ENCODE measurements at places on chromosomes 5 and 9. TPM values are rescaled to one million over a fixed set of nuclear protein-coding genes. Genes with fewer than 3 reads are reported as not detected.

The SOHLH1 gene
- not detected for total RNA-seq

The IL7R gene
- 0.92 TPM for total RNA-seq

The TMC1 gene
- total RNA-seq = 0.27 TPM

The SPATA31E1 gene
- total RNA-seq = not detected

The TAF11L10 gene
- not detected for total RNA-seq

The JAKMIP2 gene
- total RNA-seq = 0.11 TPM

The PCDHGA11 gene
- total RNA-seq = 9.6 TPM

The SMIM23 gene
- not detected for total RNA-seq

GRCh38 chr5:31059889-31060288 is 133.6 kb upstream of the CDH6 start:
- DNase-seq = no peak

DNA sequence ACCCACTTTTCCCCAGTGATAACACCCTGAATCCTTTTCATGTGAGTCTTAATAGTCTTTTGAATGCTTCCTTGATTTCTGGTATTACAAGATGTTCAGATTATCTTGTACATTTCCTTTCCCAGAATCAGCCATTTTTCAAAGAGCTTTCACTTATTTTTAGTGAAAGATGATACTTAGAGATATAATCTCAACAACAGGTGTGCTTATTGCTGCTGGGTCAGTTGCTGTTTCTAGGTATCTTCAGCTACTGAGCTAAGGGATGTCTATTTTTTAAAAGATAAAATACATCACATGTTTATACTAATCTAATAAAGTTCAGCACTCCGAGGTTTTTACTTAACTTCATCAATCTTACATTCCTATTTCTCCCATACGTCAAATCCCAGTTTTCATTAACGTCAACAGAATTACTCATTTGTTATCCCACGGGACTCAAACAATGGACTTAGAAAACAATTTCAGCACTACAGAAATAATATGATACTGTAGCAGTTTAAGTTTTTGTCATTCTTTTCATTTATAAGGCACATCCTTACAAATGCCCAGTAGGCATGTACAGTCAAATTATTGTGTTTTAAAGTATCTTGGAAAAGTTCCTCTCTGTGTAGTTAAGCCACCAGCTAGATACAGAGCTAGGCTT is 9.0 kb downstream of the PCDHAC1 start:
- DNase-seq = no peak

DNA sequence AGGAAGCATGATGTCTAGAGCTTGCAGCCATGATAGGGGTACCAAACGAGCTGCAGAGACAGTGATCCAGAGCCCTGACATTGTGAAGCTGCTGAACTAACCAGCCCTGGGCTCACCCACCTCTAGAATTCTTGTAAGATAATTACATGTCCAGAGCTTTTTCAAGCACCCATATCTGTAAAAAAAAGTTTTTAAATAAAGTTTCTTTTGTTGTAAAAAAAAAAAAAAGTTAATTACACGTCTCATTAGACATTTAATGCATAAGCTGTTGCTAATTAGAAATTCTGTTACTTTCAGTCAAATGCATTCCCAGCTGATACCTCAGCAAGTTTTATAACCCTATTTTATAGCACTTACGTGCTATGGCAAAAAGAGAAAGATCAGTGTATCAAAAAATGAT is 65.6 kb downstream of the C9orf85 start:
- no peak for DNase-seq

DNA sequence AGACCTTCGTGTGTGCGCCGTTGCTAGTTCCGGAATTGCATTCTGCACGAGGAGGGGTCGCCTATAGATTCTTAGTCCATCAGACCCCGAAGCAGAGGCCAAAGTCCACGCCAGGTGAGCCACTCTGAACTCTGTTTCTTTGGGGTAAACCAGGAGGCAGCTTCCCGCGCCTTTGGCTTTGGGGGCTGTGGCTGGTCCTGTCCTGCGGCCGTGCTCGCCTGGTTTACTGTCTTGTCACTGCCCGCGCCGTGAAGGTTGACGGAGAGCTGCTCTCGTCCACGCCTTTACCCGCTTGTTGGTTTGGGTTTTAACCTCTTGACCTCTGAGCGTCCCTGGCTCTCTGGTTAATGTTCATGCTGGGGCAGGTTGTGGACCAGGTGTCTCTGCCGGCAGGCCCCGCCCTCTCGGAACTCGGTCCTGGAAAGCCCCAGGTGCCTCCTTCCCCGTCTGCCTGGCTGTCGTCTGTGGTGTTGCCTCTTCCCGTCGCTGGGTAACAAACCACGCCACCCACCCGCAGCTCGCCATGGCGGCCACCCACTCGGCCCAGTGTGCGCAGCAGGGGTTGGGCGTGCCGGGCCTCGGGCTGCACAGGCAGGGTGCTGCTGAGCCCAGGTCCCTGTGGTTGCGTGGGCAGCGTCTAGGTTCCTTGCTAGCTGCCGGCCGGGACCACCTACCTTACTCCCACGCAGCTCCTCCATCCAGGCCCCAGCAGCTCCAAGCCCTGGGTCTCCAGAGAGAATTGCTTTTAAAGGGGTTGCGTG is 44.6 kb upstream of the CACNA1B start:
- no peak for DNase-seq

- no peak for DNase-seq
Observed at GRCh38 chr9:93130861-93131481, 3.1 kb downstream of the NINJ1 start.

GRCh38 chr9:8694983-8695588 is 895.5 kb upstream of the DMAC1 start:
- DNase-seq = no peak

DNA sequence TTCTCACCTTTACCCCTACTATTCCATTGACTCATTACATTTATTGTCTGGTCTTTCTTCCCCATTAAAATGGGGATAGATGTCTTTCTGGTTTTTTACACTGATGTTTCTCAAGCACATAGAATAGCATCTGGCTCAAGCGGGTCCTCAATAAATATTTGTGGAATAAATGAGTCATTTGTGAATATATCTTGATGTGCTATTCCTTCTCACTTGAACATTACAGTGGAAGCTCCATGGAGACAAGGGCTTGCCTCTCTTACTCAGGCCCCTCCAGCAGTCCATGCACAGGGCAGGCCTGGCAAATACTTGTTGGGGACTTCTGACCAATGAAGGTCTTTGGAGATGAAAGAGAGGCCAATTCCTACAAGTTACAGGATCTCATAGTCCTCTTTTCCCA is 151.7 kb upstream of the TAS2R1 start:
- DNase-seq = no peak

- no peak for DNase-seq
Observed at GRCh38 chr9:86241216-86241615, 18.2 kb downstream of the C9orf153 start.

- no peak for DNase-seq
Observed at GRCh38 chr5:176610435-176610773, 448 bp upstream of the GPRIN1 start.

GRCh38 chr5:149035372-149035790 is 27.5 kb downstream of the SH3TC2 start:
- peak; percentile 89 for DNase-seq

- DNase-seq = no peak
Observed at GRCh38 chr5:43482490-43483297, 971 bp downstream of the TMEM267 start.

DNA sequence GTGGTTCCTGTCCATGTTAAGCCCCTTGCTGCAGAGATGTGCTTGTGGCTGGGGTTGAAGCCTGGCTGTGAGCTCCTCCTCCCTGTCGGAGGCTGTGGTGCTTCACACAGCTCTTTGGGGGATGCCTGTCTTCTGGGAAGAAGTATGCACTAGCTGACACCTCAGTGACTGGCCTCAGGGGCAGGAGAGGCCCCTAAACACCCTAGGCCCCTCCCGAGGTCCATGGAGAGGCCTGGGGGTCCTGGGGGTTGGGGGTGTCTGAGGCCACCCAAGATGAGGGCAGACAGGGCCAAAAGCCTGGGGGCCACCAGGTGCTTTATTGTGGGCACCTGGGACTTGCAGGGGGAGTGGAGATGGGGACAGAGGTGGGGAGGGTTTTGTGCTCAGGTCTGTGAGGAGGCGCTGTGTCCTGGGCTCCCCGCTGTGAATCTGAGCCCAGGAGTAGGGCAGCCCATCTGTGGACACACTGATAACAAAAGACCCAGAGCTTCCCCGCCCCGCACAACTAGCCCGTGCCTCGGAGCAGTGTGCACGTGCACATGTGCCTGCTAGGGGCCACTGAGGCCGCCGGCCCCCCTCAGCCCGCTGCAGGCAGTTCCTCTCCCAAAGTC is 92.0 kb downstream of the PHF2 start:
- peak; percentile 44 for DNase-seq

DNA sequence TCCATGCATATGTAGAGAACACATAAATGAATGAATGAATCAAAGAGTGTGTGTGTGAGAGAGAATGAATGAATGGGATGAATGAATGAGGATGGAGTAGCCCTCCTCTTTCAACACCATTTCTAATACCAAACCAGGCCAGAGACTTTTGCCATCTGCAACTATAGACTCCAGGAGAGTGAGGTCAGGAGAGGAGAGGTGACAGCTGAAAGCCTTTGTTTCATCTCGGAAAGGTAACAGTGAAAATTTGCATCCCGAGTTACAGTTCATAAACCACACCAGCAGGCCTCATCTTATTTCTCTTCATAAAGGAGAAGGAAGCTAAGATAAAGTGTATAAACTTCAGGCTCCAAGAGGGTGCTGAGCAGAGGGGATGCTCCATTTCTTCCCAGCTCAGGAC is 255.3 kb upstream of the KLF4 start:
- DNase-seq = no peak

DNA sequence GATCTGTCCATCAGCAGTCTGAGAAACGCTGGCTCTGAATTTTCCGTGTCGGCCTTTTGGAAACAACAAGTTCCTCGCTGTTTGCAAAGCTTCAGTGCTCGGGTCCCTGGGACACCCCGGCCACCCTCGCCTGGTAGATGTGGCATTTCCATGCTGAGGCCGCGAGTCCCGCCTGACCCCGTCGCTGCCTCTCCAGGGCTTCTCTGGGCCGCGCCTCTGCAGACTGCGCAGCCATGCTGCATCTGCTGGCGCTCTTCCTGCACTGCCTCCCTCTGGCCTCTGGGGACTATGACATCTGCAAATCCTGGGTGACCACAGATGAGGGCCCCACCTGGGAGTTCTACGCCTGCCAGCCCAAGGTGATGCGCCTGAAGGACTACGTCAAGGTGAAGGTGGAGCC is 4.7 kb downstream of the NTNG2 start:
- no peak for DNase-seq

DNA sequence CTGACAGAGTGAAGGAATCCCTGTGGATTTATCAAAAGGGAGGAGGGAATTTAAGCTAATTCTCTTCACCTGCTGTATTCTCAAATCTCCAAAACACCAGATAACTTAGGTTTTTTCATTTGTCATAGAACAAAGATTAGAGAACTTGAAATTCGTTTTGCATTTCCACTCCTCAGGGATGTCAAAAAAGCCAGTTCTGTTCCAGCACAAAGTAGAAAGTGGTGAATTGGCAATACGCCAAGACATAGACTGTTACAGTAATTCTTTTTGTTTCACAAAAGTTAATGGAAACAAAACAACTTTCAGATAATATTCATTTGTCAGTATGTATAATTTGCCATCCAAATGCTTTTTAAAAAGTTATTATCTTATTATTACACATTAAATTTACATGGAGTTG is 15.0 kb downstream of the S1PR3 start:
- DNase-seq = no peak

GRCh38 chr5:170315154-170315553 is 17.6 kb upstream of the LCP2 start:
- DNase-seq = peak; percentile 84

- peak; percentile 76 for DNase-seq
Observed at GRCh38 chr5:172834415-172835289, 601 bp downstream of the ERGIC1 start.

DNA sequence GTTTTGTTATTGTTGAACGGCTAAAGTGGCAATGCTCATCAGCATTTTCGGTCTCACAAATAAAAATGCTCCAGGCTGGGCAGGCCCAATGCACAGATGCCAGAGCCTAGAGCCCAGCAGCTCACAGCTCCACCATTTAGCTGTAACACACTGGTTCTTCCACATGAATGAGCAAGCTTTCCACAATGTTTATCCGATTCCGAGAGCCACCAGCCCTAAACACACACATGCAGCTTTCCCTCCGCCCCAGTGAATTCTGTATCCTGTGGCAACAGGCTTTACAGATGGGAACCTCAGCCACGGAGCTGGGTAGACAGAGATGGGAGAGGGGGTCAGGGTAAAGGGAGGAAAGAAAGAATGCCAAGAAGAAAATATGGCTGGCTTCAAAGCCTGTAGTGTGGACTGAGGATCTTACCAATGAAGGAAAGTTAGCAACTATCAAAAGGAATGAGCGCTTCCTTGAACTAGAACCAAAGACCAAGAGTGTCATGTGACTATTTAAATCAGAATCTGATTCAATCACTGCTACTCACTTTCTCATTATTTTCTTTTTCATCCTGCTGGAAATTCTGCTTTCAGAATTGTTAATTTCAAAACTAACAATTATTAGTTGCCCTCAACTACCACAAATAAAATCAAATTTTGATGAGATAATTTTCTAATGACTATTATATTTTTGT is 77.1 kb downstream of the MRPS27 start:
- no peak for DNase-seq

GRCh38 chr5:114391321-114391720 is 29.5 kb downstream of the KCNN2 start:
- no peak for DNase-seq

All from cardiac septum (tissue), 1 donor.